Type B pancreatic cell (in vitro differentiated cells): ENCODE measurements at places on chromosomes 5 and 9. TPM values are rescaled to one million over a fixed set of nuclear protein-coding genes. Genes with fewer than 3 reads are reported as not detected.

INSL4 gene
- total RNA-seq: 0.29 TPM in 1 of 2 replicates, not detected in the other

ABLIM3 gene
- 7.8 and 8.0 TPM in 2 replicates for total RNA-seq

SHB gene
- 14.4 and 20.0 TPM in 2 replicates for total RNA-seq

FAM78A gene
- total RNA-seq: 0.79 and 1.9 TPM in 2 replicates
